ENCODE measurements at places on chromosomes 16 and 17.

DNA sequence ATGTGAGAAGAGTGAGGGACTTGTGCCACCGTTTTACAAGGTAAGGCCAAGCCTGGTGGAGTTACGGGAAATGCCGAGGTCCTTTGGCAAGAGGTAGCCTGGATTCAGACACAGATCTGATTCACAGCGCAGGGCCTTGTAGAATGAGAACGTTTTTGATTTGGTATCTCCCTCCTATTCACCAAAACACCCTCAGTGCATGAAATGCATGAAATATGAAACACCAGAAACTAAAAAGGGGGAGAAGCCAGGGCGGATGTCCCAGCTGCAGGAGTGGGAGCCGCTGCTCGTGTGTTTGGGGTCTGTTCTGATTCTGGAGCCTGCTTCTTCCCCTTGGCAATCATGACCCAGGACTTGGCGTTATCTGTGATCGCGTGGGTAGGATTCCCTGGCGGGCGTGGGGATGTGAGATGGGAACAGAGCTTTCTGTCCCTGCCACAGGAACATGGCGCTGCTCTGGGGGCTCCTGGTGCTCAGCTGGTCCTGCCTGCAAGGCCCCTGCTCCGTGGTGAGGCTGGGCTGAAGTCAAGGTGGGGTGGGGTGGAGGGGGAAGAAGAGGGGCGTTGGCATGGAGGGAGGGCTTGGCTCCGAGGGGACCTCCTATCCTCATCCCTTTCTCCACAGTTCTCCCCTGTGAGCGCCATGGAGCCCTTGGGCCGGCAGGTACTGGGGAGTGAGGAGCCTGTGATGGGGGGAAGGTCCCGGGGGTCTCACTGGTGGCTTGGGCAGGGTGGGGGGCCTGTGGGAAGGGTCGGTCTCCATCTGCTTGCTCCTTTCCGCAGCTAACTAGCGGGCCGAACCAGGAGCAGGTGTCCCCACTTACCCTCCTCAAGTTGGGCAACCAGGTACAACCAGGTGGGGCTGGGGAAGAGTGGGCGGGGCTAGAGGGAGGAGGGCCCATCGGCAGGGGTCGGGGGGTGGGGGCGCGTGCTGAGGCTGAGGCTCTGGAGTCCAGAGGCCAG lies 2.2 kb downstream of the SERPINF2 start:
- no peak for DNase-seq

DNA sequence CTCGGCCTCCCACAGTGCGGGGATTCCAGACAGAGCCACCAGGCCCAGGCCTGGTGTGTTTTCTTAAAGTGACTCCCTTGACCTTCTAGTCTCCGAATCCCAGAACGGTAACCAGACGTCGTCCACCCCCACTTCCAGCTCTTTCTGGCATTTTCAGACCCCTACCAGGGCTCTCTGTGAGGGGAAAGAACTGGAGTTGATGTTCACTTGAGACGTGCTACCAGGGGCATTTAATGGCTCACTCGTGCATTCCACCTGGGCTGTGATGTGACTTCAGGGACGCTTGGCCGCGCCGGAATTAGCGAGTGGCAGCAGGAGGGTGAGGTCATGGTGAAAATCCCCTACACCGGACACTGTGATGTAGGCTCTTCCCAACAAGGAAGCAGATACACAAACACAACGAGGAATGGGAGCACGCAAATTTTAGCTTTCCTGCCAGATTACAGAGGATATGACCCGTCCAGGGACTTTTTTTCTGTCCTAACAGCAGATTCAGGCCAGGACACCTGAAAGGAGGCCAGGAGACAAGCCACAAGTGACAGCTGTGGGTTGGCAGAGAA lies 1.1 kb upstream of the GNA13 start:
- no peak for DNase-seq

GRCh38 chr16:80739523-80739922 lies 64.9 kb downstream of the CDYL2 start:
- DNase-seq = no peak

GRCh38 chr17:45394913-45395568 lies 37.6 kb downstream of the ARHGAP27 start:
- no peak for DNase-seq

- no peak for DNase-seq
Observed at GRCh38 chr16:57472665-57473060, 10.2 kb downstream of the POLR2C start.

- no peak for DNase-seq
Observed at GRCh38 chr17:29933379-29933778, 3.4 kb upstream of the SSH2 start.

DNA sequence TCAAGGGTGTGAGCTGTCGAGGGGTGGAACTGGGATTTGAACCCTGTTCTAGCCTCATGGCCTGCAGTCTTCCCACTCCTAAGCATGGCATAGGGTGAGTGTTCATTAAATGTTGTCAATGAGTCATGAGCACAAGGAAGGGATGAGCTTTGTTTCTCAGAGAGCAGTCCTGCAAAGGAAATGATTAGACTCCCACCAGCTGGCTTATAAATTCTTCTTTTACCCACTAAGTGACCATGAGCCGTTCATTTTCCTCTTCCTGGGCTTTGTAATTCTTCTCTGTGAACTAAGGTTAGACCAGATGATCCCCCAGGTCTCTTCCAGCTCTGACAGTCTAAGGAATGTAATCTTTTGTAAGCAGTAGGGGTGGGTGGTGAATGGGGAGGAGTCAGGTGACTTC lies 47.9 kb upstream of the HNF1B start:
- no peak for DNase-seq

DNA sequence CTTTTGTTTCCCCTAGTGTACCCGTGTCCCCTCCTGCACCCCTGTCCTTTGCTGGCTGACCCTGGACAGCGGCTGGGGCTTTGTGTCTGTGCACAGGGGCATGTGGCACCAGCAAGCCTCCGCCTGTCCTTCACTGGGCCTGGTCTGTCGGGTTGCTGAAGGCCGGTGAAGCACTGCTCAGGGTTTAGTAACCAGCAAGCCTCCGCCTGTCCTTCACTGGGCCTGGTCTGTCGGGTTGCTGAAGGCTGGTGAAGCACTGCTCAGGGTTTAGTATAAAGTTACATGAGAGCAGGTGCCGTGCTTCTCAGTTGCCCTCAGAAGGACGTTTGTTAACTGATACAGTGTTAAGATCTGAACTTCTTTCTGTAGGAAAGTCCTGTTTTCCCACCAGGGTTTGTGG lies 33.8 kb downstream of the DEF8 start:
- no peak for DNase-seq

DNA sequence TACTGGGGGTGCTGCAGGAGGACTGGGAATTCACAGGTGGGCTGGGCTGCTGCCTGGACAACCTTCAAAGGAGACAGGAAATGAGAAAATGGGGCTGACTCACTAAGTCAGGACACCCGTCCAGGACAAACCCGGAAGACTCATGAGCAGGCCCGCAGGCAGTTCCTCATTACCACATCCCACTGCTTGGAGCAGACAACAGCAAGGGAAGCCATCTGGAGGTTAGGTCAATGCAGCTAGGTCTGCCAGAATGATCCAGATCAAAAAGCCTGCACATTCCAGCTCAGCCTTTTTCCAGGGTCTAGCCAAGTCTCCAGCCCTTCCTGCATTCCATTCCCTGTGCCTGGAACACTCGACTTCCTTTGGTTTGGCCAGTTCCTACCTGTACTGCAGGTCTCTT lies 536.5 kb upstream of the CDH11 start:
- no peak for DNase-seq

DNA sequence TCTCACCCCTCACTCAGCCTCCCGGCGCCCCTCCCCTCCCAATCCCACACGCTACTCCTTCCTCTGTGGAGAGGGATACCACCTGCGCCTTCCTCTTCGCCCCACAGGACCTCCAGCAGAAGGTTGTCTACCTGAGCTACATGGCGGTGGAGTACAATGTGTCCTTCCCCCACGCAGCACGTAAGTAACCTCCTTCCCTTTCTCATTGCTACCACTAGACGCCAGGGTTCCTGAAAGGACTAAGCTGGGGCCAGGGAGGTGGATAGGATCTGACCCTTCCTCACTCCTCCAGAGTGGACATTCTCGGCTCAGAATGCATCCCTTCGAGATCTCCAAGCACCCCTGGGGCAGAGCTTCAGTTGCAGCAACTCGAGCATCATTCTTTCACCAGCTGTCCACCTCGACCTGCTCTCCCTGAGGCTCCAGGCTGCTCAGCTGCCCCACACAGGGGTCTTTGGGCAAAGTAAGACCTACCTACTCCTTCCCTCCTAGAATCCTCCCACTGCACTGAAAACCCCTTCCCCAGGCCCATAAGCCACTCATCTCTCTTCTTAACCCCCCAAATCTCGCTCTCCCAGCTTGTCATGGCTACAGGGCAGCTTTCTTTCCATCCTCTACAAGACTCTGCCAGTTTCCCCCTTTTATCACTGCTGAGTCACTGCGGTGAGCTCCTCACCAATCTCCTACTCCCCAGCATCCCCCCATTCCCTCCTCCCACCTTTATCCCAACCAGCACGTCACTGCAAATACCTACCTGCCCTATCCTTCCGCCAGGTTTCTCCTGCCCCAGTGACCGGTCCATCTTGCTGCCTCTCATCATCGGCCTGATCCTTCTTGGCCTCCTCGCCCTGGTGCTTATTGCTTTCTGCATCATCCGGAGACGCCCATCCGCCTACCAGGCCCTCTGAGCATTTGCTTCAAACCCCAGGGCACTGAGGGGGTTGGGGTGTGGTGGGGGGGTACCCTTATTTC lies 1.5 kb downstream of the CD68 start:
- no peak for DNase-seq

GRCh38 chr17:81080019-81080418 lies 45.1 kb downstream of the BAIAP2 start:
- no peak for DNase-seq

DNA sequence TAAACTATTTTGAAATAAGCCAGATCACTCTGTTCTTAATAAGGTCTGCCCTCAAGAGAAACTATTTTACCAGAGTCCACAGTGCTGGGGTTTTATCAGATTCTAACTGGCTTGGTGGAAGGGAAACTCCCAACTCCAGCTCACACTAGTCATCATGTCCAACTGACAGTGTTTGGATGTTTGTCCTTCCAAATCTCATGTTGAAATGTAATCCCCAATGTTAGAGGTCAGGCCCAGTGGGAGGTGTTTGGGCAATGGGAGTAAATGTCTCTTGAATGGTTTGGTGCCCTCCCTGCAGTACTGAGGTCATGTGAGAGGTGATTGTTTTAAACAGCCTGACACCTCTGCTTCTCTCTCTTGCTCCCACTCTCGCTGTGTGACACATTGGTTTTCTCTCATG lies 1301.0 kb upstream of the CDH8 start:
- no peak for DNase-seq

DNA sequence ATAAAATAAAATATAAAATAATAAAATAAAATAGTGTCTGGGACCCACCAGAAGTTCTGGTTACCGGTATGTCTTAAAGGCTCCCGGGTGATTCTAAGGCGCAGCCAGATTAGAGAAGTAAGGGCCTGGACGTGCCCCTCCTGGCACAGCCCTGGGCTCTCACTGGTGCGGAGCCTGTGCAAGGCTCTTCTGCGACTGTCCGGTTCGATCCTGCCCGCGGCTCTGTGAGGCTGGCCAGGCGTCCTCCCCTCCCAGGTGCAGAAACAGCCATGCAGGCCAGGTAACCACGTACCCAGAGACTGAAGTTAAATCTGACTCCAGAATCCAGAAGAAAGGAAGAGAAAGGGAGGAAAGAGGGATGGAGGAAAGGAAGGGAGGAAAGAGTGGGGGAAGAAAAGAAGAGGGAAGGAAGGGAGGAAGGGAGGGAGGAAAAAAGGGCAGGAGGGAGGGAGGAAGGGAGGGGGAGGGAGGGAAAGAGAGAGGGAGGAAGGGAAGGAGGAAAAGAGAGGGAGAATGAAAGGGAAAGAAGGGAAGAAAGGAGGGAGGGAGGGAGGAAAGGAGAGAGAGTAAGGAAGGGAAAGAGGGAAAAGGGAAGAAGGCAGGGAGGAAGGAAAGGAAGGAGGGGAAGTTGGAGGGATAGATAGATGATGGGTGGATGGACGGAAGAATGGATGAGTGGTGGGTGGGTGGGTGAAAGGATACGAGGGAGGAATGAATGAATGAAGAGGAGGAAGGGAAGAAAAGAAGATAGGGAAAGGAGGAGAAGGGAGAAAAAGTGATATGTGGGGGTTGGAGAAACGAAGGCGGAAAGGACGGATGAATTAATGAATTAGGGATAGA lies 42.3 kb downstream of the C16orf82 start:
- no peak for DNase-seq

DNA sequence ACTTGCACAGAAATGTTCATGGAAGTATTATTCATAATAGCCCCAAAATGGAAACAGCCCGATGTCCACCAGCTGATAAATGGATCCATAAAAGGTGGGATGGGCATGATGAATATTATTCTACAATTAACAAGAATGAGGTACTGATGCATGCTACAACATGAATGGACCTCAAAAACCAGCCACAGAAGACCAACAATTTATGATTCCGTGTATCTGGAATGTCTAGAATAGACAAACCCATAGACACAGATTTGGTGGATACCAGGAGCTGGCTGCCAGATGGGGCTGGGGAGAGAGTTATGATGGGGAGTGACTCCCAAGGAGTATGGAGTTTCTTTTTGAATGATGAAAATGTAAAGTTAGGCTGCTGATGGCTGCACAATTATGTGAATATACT lies 10.8 kb upstream of the NAGLU start:
- DNase-seq = no peak

GRCh38 chr17:20171741-20172365 lies 162.7 kb downstream of the SPECC1 start:
- DNase-seq = no peak

- no peak for DNase-seq
Observed at GRCh38 chr17:13114601-13115031, 96.8 kb upstream of the ELAC2 start.

GRCh38 chr17:45277216-45277849 lies 15.4 kb upstream of the SPATA32 start:
- DNase-seq = peak; percentile 56

- DNase-seq = no peak
Observed at GRCh38 chr17:34862384-34862783, 98.9 kb downstream of the CCT6B start.

DNA sequence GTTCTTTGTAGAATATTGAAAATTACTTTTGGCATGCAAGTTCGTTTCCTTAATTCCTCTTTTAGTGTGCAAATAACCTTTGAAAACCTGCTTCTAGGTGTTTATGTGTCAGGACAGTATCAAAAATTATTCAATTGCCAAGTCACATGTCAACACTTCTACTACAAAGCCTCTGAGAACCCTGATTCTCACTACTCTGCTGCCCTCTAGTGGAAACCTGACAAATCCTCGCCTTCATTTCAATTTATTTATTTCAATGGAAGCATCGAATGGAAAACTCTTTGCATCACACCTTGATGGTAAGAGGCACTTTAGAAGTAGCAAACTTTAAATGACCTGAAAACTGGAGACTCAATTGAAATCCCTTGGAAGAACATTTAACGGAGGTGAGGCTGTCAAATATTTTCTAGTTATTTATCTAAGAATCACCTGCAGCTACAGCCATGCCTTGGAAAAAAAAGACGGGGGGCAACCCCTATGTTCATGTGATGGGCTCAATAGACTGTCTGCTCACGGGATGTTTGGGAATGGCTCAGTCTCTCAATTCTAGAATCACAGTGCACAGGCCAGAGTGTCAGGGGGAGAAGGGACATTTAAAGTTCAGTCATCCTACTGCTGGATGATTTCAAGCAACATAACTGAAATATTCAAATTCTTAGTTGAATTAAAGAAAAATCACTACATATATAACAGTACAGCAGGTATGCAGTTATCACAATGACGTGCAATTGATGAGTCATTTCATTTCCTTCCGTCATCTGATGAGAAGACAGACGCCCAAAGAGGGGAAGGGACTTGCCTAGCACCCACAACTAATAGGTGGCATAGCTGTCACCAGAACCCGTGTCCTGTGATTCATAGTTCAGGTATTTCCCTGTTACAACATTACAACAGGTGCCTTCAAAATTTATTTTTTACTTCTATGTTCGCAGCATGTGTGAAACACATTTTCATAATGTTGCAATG lies 563.9 kb downstream of the TOX3 start:
- DNase-seq = peak; percentile 30

- no peak for DNase-seq
Observed at GRCh38 chr17:69198238-69198637, 30.4 kb downstream of the ABCA10 start.

Measured in NCI-H1048 (cell line).